ENCODE measurements at places on chromosomes 6 and 20.

DNA sequence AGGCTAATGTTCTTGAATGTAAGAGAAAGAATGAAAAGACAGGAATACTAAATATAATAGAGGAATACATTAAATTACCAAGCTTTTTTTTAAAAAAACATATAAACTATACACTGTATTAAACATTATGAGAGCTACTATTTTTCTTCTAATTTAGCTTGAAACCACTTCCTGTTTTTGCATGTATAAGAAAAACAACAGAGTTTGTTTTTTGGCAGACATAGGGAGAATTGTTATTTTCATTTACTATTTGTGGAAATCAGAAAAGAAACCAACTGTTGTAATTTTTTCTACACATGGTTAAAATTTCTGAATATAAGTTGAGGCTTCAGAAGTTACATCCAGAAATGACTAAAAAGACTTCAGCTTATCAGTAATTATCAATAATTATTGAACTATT, 991.8 kb upstream of the GJE1 start:
- DNase-seq: no peak

DNA sequence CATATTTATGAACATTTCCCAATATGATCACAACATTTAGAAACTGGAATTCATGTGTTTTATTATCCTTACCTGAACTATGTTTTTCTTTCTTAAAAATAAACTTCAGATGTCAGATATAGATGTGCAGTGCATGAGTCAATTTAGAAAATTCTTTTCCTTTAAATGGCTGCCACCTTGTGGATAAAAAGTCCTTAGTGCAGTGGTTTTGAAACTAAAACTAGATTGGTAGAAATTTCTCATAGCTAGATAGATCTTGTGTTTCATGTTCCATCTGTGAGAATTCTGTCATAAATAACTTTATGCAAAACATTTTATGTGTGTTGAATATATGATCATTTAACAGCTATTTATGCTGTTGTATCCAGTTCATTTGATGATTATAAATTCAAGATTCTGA, 134.9 kb downstream of the KLHL32 start:
- no peak for DNase-seq

- no peak for DNase-seq
Observed at GRCh38 chr6:18343741-18344140, 43.4 kb upstream of the RNF144B start.

- no peak for DNase-seq
Observed at GRCh38 chr6:38266921-38267354, 372.8 kb downstream of the BTBD9 start.

GRCh38 chr6:31462964-31463870, 34.7 kb upstream of the MICB start:
- DNase-seq: peak; percentile 54

DNA sequence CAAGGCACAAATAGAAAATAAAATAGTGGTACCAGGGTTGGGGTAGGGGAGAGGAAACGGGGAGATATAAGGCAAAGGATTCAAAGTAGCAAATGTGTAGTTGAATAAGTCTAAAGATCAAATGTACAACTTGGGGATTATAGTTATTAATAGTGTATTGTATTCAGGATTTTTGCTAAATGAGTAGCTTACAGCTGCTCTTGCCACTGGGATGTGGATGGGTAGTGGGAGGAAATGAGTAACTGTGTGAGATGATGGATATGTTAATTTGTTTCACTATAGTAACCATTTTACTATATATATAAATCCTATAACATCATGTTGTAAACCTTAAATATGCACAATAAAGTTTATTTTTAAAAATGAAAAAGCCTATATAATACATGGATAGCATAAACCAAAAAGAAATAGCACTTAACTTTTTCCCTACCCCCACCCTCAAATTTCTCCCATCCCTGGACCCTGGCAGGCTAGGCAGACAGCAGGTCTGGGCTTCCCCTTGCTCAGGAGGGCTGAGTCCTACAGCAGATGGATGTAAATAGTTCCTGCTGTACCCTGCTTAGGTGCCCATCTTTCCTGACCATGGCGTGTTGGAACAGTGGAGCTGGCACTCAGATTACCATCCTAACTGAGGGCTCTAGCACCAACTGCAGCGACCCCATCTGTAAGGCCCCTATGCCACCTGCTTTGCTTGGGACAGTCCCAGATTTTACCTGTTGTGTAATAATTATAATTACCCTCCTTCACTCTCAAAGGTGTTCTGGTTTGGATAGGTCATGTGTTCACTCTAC, 28.6 kb upstream of the PBOV1 start:
- DNase-seq: no peak

GRCh38 chr6:96923871-96924493, 546 bp upstream of the KLHL32 start:
- DNase-seq: no peak

- DNase-seq: no peak
Observed at GRCh38 chr20:47137231-47137870, 219.1 kb downstream of the ZMYND8 start.

DNA sequence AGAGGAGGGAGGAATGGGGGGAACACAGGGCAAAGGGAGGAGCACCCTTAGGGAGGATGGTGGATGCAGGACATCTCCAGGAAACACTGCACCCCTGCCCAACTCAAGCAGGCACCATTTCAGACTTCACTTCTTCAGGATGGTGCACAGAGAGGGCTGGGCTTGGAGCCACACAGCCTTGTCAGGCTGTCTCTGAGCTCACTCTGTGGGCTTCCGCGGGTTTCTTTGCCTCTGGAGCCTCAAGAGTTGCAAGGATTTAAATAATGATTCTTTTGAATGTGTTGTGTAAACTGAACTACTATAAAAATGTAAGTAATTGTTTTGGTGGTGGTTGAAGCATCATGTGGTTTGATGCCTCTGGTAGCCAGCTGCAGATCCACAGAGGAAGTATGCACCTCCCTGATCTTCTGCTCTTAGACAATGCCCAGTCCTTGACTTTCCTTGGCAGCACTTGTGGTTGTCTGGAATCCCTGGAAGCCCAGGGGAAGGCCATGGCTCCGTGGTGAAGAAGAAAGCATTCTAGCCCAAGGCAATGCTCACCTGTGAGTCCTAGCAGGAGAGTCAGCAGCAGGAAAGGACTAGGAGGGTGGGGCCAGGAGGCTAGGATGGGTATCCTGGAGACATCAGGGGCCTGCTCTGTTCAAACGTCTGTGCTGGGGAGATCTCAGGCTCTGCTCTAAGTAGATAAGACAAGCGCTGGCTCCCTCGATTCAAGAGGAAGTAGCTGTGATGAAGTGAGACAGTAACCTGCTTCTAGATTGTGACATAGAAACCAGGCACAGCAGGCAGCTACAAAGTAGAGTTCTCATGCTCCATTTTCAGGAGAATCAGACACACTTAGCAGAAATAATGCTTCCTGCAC, 50.2 kb upstream of the SIRPG start:
- DNase-seq: no peak

DNA sequence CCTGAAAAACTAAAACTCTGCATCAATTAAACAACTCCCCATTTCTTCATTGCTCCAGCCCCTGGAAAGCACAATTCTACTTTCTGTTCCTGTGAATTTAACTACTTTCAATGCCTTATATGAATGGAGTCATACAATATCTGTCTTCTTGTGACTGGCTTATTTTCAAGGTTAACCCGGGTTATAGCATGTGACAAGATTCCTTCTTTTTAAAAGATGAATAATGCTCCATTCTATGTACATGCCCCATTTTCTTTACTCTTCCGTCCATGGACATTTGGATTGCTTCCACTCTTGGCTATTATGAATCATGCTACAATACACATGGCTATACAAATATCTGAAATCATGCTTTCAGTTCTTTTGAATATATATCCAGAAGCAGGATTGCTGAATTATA, 334.9 kb upstream of the ID4 start:
- DNase-seq: no peak

- no peak for DNase-seq
Observed at GRCh38 chr6:47792216-47792733, 10.4 kb downstream of the OPN5 start.

DNA sequence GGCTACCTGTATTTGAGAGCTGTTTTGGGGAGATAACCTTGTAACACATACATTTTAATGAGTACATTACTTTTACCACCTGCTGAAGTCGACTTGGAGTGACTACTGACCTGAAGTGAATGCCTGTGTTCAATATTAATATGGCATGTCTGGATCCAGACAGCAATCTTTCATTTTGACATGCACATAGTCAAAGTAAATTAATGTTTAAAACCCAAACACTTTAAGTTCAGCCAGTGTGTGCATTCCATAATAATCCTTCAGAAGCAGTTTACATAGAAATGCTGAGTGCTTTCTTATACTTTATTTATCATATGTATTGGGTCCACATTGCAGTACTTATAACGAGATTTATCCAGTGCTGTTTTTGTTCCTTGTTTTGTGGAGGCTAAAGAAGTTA, 38.0 kb downstream of the CDKAL1 start:
- DNase-seq: no peak

DNA sequence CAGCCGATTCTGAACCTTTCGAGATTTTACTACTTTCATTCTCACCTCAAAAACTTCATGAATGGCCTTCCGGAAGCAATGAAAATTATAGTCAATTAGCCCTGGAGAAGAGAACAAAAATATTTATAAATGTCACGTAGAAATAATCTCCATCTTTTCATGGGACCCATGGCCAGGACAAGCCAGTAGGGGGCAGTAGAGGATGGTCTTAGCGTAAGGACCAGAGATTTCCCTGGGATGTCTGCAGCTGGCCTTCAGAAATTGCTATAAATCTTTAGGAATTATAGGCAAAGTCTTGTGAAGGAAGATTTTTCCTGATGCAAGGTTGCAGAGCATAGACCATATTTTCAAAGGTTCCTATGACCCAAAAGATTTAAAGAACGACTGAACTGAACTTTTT, 15.6 kb upstream of the UBE2J1 start:
- DNase-seq: no peak

DNA sequence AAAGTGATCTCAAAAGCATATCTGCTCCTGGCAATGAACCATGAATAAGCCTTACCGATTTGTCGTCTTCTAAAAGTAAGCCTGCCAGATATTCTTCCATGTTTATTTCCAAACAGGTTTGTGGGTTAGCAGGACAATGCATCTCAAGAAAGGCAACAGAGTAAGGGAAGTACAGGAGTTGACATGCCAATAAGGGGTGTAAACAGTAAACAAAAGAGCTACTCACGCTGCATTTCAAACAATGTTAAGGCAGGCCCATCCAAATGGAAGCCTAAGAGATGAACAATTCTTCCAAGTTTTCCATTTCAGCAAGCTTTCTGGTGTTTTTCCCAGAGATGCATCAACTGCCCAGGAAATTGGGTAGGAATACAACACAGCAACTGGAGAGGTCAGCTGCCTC, 27.8 kb upstream of the CRIP3 start:
- DNase-seq: no peak

DNA sequence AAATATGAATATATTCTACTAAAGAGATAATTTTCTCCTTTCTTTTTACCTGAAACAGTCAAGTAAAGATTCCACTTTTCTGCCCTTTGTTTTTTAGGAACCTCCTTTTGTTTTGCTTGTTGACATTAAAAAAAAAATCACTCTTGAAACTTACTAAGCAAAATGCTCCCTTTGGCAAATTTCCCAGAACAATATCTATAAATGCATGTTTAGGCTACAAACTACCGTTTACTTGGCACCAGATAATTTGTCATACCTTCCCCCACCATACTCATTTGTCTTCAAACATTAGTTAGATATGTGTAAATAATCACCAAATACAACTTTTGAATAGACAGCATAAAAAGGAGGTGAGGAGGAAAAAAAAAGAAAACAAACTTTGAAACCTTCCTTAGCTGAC, 604.7 kb downstream of the RFPL4B start:
- no peak for DNase-seq

GRCh38 chr20:25669826-25670422, 26.7 kb downstream of the ZNF337 start:
- DNase-seq: no peak

GRCh38 chr20:59392736-59393135, 92.3 kb downstream of the EDN3 start:
- no peak for DNase-seq

DNA sequence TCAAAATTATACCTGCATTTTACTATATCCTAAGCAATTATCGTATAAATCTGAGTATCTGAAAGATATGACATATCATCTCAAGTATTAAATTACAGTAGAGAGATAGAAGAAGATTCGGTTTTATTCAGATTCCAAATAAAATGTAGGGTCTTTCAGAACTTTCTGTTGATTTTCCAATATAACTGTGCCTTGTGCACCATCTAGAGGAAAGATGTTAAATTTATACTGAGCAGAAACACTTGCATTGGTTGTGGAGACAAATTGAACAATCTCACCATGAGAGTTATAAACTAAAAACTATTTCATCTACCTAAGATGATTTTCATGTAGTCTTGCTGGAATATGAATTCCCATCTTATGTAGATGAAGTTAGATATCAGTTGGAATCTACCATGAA, 26.8 kb upstream of the HSF2 start:
- DNase-seq: no peak

- DNase-seq: no peak
Observed at GRCh38 chr6:22940581-22941290, 371.4 kb downstream of the HDGFL1 start.

DNA sequence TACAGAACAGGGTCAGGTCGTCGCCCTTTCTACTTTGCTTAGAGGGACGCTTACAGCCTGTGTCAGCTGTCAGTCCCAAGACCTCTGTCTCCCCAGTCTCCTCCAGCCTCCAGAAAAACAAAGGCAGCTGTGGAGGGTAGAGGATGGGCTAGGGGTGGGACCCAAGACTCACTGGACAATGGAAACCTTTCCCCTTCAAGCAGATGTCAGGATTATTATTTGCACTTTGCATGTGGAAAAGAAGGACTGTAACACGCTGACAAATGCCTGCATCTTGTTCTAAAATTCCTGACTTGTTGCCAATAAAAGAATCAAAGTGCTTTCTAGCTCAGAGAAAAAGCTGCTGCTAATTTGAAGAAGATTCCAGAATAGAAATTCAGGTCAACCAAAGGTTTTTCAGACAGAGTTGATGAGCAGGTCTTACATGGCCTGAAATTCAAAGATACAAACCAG, 58.7 kb downstream of the SNX5 start:
- DNase-seq: no peak

DNA sequence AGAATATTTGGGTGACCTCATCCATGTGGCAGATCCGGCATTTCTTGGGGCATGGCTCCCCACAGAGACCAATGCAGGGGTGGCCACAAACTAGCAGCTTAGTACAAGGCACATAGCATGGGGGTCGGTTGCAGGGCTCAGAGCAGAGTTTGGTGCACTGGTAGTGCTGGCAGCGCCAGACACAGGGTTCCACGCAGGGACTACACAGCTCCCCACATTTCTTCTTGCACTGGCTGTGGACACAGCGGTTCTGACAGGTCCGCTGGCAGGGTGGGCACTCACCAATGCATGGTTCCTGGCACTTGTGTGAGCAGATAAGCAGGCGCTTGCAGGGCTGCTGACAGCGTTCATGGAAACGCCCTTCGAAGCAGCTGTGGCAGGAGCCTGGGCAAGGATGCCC, 29.1 kb downstream of the DDX27 start:
- DNase-seq: no peak

GRCh38 chr6:89209457-89209856, 7.7 kb downstream of the GABRR1 start:
- no peak for DNase-seq

- no peak for DNase-seq
Observed at GRCh38 chr6:23647045-23647444, 479.0 kb upstream of the NRSN1 start.
